Stimulated activated naive CD4-positive, alpha-beta T cell treated with Interleukin-2 at 50 U/mL for 16 hours (primary cell): ENCODE measurements at places on chromosomes 4 and X.

- no peak for DNase-seq
Measured at GRCh38 chr4:6964858-6965257, 55.2 kb downstream of the TBC1D14 start.

- DNase-seq = no peak
Measured at GRCh38 chr4:142353149-142353738, 492.9 kb downstream of the INPP4B start.

GRCh38 chr4:120921456-120922380, 808 bp downstream of the PRDM5 start:
- DNase-seq = no peak

DNA sequence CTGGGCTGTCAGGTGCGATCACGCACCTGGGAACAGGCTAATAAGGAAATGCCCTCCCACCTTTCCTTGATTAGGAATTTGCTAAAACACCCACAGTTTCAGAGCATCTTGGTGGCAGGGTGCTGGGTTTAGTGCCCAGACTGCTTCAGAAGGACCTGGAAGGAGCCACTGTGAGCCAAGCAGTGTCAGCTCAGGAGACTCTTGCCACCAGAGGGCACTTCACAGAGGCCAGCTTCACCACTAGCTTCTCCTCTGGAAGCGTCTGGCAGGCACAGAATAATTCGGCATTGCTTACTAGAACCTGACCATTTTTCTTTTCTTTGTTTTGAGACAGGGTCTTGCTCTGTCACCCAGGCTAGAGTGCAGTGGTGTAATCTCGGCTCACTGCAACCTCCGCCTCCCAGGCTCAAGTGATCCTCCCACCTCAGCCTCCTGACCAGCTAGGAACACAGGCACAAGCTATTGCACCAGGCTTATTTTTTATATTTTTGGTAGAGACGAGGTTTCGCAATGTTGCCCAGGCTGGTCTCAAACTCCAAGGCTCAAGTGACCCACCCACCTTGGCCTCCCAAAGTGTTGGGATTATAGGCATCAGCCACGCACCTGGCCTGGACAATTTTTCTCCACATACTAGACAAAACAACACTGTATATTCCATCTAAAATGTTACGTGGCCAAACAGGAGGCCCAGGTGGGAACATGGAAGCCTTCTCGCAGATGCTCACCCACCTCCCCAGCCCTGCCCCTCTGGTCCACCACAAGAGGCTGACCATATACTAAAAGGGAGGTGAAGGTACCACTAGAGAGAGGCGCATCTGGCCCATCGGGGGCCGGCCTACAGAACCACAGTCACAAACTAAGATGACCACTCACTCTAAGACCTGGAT, 14.1 kb downstream of the NOP14 start:
- peak; percentile 10 for DNase-seq

- DNase-seq = no peak
Measured at GRCh38 chr4:181682367-181683047, 560.7 kb upstream of the TENM3 start.

DNA sequence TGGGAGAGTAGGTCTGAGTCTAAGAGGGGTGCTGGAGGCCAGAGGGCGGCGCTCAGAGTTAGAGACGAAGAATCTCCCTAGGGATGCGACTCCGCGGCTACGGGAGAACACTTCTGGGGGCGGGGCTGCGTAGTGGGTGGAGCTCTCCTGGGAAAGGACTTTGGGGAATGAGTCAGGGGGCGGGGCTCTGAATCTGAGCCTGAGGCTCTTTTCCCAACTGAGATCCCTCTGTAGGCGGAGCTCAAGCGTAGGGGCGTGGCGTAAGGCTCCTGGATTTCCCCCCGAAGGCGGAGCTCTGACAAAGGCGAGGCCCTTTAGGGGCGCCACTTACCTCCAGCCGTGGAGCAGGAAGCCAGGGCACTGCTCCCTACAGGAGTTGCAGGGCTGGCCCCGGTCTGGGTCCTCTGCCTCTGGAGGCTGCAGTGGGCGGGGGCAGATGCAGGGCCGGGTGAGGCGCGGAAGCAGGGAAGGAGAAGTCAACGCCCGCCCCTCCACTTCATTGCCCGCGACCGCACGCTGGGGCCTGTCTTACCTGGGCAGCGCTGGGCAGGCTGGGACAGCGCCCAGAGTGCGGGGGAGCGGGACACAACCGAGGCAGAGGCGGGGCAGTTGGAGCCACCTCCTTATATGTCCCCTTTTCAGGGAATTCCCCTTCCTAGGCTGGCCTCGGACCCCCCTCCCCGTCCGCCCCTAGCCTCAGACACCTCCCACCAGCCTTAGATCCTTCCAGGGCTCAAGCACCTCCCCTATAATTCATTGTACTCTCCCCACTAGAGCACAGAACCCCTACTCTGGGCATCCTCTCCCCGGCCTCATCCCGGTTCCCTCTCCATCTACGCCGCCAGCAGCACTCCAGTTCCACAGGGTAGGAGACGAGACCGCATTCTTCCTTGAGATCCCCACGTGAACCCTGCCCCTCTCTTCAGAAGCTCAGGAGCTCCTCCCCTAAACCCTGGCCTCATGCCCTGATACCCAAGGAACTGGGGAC, 1.6 kb downstream of the PRICKLE3 start:
- DNase-seq = no peak

DNA sequence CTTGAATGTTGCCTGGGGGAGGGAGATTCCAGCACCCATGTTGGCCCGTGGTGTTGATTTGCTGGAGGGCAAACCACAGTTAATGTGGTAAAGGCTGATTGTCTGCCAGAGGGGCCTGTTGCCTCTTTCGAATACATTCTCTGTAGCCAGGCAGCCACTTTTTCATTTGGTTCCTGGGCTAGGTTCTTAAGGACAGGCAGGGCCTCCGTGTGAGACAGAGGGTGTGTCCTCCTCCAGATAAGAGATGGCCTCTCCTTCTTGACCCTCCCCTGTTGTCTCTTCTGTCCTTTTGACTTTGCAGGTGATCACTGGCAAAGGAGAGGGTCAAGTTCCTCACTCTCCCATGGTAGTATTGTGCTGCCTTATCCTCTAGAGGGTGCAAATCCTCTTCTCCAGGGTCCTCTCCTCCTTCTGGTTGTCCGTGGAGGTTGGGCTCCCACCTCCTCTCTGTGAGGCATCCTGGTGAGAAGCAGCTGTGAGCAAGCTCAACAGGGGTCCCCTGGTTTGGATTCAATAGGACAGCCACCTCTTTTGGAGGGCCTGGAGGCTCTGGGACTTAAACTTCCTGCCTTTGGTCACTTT, 44.9 kb downstream of the ZNF182 start:
- no peak for DNase-seq

DNA sequence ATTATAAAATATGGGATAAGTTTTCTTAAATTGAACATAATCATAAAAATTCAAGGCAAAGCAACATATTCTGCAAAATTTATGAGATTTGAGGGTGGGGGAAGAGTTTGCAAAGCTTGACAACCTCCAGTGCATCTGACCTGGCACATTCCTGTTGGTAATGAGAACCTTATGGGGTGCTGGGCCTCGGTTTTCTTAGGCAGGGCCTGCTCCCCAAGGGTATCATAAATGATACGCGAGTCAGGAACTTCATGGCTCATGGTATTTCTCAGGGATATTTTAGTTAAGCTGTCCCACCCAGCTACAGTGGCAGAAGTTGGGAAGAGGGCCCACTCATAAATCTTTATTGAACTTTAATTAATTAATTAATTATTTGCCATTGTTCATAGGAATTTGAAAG, 13.2 kb downstream of the AFF2 start:
- DNase-seq = no peak

GRCh38 chr4:141609243-141609642, 27.1 kb upstream of the IL15 start:
- no peak for DNase-seq

- DNase-seq = no peak
Measured at GRCh38 chr4:102842367-102842766, 15.0 kb upstream of the UBE2D3 start.

- no peak for DNase-seq
Measured at GRCh38 chrX:4091046-4091760, 377.8 kb upstream of the PRKX start.

DNA sequence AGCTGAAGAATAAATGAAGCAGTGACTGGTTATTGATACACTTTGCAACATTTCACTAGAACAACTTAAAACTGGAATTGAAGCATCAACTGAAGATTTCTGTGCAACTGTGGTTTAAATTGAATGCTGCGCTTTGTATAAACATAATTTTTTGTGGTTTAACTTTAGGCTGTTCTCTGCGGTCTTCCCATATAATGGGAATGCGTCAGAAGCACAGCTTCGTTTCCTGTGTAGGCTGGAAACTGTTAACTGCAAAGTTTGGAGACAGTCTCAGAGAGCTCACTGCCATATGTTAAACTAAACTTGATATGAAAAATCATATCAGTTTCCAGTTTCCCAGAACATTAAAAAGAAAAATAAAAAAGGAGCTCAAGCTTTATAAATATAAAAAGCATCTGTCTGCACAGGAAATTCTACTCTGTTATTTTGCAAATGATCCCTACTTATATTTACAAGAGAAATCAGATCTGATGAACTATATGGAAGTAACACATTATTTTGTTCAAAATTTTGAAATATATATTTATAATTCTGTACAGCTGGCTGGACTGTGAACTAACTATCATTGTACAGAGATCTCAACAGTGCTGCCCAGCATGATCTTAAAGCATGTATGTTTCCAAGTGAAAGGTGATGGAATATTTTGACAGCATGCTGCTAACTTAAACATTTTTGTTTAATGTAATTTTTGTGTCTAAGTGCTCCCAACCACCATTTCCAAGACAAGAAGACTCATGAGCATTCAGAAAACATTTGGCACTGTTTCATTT, 139.9 kb downstream of the NDST3 start:
- DNase-seq = no peak

GRCh38 chr4:33940281-33940680, 2304.0 kb downstream of the ARAP2 start:
- no peak for DNase-seq

GRCh38 chrX:19065535-19065934, 56.7 kb downstream of the ADGRG2 start:
- DNase-seq = no peak

DNA sequence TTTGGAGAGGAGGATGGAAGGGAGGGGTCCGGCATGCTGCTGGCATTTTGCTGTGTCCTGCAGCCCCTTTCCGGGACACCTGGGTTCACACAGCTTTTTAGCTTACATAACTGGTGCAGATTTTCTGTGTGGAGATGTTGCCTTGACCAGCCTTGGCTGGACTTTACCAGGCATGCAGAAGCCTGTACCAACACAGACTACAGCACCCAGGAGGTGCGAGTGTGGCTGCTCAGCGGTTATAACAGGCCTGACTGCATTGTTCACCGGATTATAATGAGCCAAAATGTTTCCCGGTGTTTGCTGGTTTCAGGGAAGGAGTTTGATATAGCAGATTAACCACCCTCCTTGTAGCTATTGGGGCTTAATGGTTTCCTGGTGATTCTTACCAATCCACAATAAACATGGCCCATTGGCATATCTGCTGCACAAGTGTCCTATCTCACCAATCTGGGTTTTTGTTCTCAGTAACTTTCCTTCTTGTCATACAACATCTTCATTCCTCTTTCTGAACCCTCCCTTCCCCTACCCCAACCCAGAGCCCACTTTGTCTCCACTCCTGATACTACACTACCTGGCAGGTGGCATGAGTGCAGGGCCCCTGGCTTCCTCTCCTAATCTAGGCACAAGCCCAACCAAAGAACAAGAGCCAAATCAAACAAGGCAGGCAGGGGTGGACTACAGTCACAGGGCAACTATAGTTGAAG, 3.9 kb downstream of the RPL10 start:
- no peak for DNase-seq

- DNase-seq = no peak
Measured at GRCh38 chr4:16227462-16227868, 1.2 kb upstream of the TAPT1 start.

- no peak for DNase-seq
Measured at GRCh38 chrX:138858951-138859350, 147.4 kb upstream of the FGF13 start.

DNA sequence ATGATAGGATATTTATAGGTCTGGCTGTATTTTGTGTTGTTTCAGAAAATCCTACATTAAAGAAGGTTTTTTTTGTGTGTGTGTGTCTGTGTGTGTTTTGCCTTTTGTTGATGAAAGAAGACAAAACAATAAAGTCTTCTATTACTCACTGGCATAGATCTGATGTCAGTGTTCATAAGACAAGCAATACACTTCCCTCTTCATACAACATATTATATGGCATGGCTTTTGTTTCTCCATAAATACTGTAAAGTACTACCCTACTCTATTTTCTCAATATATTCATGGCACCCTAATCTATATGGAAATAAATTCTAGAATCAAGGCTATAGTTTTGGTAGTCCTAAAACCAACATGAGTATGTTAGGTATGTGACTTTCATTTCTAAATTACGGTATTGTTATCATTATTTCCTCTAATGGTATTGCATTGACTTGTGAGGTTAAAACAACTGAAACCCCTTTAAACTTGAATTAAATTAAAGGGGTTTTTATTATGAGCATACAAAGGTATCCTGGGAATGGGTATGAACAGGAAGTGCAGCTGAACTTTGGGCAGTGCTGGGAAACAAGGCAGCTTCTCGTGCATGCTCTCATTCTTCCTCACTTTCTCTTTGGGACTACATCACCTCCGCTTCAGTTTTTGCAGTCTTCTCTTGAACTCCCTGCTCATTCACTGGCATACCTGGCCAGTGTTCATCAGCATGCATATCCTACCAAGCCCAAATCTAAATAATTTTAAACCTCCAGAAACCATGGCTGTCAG, 70.5 kb upstream of the PRSS48 start:
- DNase-seq = no peak

- DNase-seq = no peak
Measured at GRCh38 chr4:169102026-169102425, 92.0 kb upstream of the CBR4 start.

DNA sequence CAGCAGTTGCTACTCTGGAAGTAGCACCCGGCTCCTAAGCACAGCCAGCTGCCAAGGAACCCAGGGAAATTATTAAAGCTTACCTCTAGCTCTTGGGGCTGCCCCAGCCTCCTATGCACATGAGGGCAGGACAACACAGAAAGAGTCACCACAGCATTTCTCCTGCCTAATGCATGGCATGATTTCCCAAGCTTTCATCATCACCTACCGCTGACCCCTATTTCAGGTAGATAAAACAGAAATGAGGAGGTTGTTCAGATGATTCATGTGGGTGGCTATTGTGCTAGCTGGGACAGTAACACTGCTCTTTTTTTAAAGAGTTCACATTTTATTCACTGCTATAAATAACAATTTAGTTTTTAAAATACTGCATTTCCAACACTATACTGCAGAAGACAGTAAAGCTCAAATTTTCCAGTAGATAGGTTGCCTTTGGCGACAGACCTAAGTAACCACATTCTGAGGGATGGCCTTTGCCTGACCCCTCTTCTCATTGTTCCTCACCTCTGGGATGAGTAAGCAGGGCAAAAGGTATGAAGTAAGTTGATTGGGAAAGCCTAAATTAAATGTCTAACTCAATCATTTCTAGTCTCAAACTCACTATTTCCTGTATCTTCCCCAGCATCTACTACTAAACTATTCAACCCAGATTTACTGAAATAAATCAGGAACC, 16.7 kb downstream of the CASK start:
- DNase-seq = peak; percentile 2

- no peak for DNase-seq
Measured at GRCh38 chr4:165301833-165302232, 25.6 kb upstream of the MSMO1 start.

DNA sequence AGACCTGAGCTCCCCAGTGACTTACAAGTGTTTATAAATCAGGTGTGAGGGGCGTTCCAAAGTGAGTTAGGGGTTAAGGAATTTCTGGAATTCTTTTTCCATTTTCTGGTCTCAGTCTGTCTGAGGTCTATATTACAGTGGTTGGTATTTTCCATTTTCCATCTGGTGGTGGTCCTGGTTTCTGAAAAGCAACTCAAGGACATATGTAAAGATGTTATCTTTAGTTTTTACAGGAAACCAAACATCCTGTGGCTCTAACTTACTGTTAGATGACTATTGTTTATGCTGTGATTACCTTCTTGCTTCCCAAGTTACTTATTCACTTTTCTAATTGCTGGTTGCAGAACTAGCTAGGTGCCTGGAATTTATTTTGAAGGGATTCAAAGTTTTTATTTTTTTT, 53.5 kb upstream of the IL21 start:
- DNase-seq = no peak
